Activated naive CD8-positive, alpha-beta T cell treated with anti-CD3 and anti-CD28 coated beads for 36 hours (primary cell): ENCODE measurements at places on chromosomes 2 and 18.

- no peak for DNase-seq
Observed at GRCh38 chr18:3848316-3848715, 398.3 kb downstream of the TGIF1 start.

DNA sequence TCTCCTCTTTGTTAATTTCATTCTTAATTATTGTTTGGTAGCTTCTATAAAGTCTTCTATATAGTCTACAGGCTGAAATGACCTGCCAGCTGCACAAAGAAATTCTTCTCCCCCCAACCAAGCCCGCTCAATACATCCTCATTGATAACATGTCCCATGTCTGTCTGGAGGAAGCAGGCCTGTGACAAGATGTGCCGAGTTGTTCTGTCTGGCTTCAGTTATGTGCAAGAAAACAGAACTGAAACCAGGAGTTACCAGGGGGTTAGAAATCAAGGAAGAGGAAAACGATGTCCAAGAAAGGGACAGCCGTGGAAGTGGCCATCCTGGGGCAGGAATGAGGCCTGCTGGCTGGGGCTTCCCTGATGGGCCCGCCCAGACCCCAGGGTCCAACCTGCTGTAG is 57.6 kb downstream of the MTCL1 start:
- DNase-seq: no peak

DNA sequence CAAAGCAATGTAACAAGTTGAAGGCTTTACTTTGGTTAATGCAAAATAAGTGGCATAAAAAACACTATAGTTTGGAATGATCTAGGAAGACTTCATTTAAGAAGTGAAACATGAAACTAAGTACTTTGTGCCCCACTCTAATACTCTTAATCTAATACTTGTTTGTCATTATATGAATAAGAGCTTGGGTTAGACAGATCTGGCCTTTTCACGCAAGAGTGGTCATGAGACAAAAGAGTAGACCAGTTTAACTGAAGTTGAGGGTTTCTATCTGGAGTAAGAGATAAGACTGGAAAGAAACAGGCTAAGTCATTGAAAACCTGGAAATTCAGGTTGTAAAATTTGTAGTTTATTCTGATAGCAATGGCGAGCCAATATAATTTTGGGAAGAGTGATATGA is 2.8 kb downstream of the SLC30A6 start:
- no peak for DNase-seq

DNA sequence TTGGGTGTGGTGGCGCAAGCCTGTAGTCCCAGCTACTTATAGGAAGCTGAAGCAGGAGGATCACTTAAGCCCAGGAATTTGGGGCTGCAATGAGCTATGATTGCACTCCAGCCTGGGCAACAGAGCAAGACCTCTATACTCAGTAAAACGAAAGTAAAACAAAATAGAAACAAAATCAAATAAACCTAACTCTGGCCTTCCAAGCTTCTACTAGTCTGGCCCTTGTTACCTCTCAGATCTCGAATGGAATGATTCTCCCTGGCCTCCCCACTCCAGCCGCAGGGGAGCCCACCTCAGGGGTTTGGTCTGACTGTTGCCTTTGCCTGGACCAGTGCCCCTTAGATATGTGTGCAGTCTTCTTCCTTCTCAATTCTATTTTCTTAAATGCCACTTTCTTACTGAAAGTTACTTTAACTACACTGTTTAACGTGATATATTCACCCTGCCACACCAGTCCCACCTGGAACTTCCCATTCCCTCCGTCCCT is 160.0 kb upstream of the GCFC2 start:
- DNase-seq: no peak

GRCh38 chr2:167534443-167534842 is 646.2 kb downstream of the XIRP2 start:
- DNase-seq: no peak

GRCh38 chr2:180739070-180739469 is 241.3 kb upstream of the UBE2E3 start:
- no peak for DNase-seq

DNA sequence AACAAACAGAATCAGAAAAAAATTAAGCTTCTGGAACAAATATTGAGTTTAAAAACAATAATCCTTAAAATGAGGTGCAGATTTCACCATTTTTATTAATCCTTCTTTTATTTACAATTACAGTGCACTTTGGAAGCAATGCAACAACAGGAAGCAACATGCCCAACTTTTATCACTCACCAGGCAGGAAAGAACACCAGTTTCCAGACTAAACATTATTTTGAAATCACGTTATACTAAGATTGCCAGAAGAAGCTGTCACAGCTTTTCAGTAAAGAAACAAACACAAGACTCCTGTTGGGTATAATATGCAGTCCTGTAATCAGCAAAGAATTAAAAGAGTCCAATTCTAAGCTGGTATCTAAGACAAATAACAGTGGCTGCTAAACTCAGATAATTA is 137.9 kb upstream of the ZC3H15 start:
- no peak for DNase-seq

DNA sequence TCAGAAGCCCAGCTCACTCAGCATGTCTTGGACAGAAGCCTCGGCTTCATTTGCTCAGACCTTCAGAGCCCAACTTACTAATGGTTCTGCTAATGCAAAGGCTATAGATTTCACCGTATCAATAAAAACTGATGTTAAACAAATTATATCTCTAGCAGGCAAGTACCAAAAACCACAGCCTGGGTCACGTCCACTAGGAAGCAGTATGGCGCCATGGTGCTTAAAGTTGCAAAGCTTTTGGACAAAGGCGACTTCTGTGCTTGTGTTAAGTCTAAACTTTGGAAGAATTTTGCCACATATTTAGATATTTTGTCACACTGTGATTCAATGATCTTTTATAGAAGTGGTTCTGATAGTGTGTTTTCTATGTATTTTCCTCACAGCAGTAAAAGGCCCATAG is 276.8 kb upstream of the PARD3B start:
- no peak for DNase-seq

DNA sequence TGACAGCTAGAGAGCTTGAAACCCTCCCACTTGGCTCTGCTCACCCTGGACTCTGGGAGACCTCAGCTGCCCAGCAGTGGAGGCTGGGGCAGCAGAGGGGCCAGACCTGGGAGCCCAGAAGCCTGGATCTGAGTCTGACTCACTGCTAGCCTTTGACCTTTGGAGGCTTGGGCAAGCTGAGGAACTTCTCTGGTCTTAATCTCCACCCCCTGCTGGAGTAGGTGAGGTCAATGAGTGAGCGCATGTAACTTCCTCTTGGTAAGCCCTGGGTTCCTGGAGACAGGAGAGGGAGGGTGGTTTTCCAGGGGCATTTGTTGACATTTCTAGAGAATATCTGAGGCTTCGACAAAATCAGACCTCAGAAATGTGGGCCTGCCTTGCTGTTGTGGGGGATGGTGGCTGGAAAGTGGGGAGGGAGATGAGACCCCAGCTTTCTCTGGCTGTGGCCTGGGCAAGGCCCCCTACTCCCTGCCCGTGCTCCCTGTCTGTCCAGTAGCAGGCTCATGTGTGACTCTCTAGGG is 73.0 kb upstream of the YWHAQ start:
- no peak for DNase-seq

DNA sequence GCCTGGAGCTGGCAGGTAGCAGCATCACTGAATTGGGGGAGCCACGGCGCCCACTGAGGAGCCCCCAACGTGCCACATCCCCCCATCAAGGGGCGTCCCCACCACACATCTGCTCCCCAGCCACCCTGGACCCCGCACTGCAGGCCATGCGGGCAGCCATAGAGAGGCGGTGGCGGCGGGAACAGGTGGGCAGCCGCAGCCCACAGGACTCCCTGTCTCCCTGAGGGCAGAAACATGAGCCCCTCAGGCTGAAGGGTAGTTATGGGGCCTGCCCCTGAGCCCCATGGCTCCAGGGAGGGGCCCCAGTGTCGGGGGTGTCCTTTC is 26.6 kb downstream of the CROCC2 start:
- DNase-seq: no peak

- no peak for DNase-seq
Observed at GRCh38 chr2:103164748-103165147, 402.9 kb downstream of the TMEM182 start.
